HAP-1 (cell line): ENCODE measurements at places on chromosomes 1 and 21.

DNA sequence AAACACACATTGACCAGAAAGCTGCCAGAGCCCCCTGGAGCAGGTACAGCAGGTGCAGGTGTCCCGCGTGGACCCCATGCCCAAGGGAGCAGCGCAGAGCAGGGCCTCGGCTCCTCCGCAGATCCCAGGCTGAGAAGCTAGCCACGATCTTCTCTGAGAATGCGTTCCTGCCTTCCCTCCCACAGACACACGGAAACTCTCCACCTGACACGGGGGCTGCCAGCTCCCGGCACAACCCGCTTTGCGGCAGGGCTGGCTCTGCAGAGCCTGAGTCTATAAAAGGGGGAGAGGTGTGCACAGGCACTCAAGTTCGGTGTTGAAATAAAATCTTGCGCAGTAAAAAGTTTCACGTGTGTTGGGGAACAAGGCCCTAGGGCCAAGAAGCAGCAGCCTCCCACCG is 9.6 kb downstream of the MEGF6 start:
- no peak for DNase-seq

GRCh38 chr21:30629200-30629599 is 5.8 kb upstream of the KRTAP20-2 start:
- no peak for DNase-seq

DNA sequence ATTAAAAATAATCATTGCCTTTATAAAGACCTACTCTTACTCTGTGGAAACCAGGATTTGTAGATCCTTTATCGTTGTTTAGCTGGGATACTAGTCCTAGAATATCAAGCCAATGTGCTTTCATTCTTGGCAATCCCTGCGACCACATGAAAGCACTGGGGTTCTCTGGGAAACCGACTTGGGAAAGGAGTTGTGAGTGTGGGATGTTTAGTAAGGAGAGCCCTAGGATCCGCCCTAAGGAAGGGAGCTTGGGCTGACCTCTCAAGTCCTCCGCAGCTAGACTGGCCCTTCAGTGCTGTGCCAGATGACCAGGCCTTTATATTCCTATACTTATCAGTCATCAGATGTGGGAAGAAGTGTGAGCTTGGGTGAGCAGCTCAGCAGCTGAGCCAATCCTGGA is 5.2 kb upstream of the KRTAP19-8 start:
- DNase-seq: no peak

DNA sequence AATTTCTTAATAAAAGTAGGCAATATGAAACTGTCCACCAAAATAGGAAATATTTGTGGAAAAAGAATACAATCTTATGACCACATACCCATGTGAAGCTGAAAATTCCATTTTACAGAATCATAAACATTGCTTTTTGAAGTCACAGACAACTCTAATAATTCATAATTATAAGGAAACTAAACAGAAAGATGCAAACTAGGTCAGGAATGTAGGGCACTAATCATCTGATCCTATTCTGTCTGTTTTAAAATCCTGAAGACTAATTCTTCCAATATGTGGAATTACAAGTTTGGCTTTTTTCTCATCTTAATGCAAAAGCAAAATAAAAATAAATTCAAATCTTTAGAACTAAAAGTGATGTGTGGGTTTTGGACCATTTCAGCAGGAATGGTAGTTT is 528.6 kb downstream of the LTN1 start:
- no peak for DNase-seq

GRCh38 chr1:17465228-17465627 is 25.8 kb upstream of the RCC2 start:
- peak; percentile 79 for DNase-seq

DNA sequence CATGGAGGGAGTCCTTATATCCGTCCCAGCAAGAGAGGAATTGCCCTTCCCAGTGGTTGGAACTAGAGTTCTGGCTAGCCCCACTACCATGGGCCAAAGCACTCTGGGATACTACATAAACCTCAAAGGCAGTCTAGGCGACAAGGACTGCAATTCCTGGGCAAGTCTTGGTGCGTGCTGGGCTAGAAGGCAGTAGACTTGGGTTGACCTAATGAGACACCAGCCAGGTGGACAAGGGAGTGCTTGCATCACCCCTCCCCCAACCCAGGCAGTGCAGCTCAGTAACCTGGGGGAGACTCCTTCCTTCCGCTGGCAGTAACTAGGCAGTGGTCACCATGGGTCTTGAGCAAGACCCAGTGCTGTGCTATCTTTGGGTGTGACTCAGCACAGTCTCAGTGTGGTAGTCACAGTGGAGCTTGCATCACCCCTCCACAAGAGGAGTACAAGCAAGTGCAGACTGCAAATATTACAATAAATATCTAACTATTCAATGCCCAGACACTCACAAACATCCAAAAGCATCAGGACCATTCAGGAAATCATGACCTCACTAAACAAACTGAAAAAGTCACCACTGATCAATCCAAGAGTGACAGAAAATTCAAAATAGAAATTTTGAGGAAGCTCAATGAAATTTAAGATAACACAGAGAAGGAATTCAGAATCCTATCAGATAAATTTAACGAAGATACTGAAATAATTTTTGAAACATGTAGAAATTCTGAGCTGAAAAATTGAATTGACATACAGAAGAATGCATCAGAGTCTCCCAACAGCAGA is 84.7 kb upstream of the LYPLAL1 start:
- no peak for DNase-seq

- DNase-seq: no peak
These were observed at the start of gene ADGRL4 for GRCh38 chr1:79006564-79006963. ADGRL4 (minus strand) TSS chr1:79006730; CDS start chr1:79006654, 76 bp downstream.
